Neural progenitor cell (in vitro differentiated cells): ENCODE measurements at places on chromosomes 11 and 22. TPM values are rescaled to one million over a fixed set of nuclear protein-coding genes. Genes with fewer than 3 reads are reported as not detected.

Gene NFAM1
- 0.19 and 0.40 TPM in 2 replicates for total RNA-seq

Gene CPT1B
- 33.9 and 49.6 TPM in 2 replicates for total RNA-seq

Gene PKP3
- 6.5 and 8.5 TPM in 2 replicates for total RNA-seq

Gene UBQLNL
- total RNA-seq = 0.19 and 0.90 TPM in 2 replicates

Gene MFRP
- not detected in 2 replicates for total RNA-seq

Gene CD3E
- total RNA-seq = not detected in 2 replicates

Gene RPS6KB2
- 23.7 and 51.3 TPM in 2 replicates for total RNA-seq

Gene CHRDL2
- total RNA-seq = 0.06 TPM in 1 of 2 replicates, not detected in the other

Gene OR4A16
- not detected in 2 replicates for total RNA-seq

Gene ADORA2A
- 0.51 and 5.8 TPM in 2 replicates for total RNA-seq

Gene CASP5
- not detected in 2 replicates for total RNA-seq

Gene ZP1
- not detected in 2 replicates for total RNA-seq

Gene SMTNL1
- 0.28 TPM in 1 of 2 replicates, not detected in the other for total RNA-seq

Gene SLC22A9
- not detected in 2 replicates for total RNA-seq

Gene IFTAP
- total RNA-seq = 63.5 and 112 TPM in 2 replicates

Gene IL18
- total RNA-seq = 1.5 TPM in 1 of 2 replicates, not detected in the other

Gene SNX32
- 1.4 and 3.0 TPM in 2 replicates for total RNA-seq

Gene CD3D
- not detected in 2 replicates for total RNA-seq

Gene ARHGAP32
- total RNA-seq = 14.7 and 21.4 TPM in 2 replicates

Gene SOX10
- total RNA-seq = 0.99 and 4.5 TPM in 2 replicates

Gene TUBA8
- 0.09 and 0.39 TPM in 2 replicates for total RNA-seq

Gene RTN4RL2
- total RNA-seq = 0.13 and 1.9 TPM in 2 replicates

Gene B3GAT1
- 11.0 and 20.7 TPM in 2 replicates for total RNA-seq

Gene SART1
- 8.6 and 39.5 TPM in 2 replicates for total RNA-seq

Gene CBX7
- total RNA-seq = 0.71 and 7.7 TPM in 2 replicates

Gene LRP5
- total RNA-seq = 7.3 and 24.0 TPM in 2 replicates

Gene SCARF2
- total RNA-seq = 0.22 and 3.9 TPM in 2 replicates

Gene EHBP1L1
- total RNA-seq = 4.7 and 5.1 TPM in 2 replicates

Gene UNC93B1
- 8.8 and 11.1 TPM in 2 replicates for total RNA-seq

Gene DRICH1
- not detected in 2 replicates for total RNA-seq

Gene ADAMTS8
- not detected in 2 replicates for total RNA-seq

Gene LUZP2
- 1.6 and 2.5 TPM in 2 replicates for total RNA-seq

Gene AGBL2
- total RNA-seq = 2.5 and 3.7 TPM in 2 replicates

Gene LGR4
- 219 and 274 TPM in 2 replicates for total RNA-seq

Gene C11orf42
- not detected in 2 replicates for total RNA-seq

Gene HORMAD2
- not detected in 2 replicates for total RNA-seq

Gene MRGPRF
- 0.56 and 3.5 TPM in 2 replicates for total RNA-seq

Gene PAMR1
- 209 and 285 TPM in 2 replicates for total RNA-seq

Gene SELENOM
- 7.4 and 13.9 TPM in 2 replicates for total RNA-seq

Gene LDLRAD3
- total RNA-seq = 35.6 and 46.6 TPM in 2 replicates

Gene PI4KA
- total RNA-seq = 24.4 and 43.3 TPM in 2 replicates

Gene OR9G1
- total RNA-seq = not detected in 2 replicates

Gene SPDYC
- not detected in 2 replicates for total RNA-seq

Gene MMP1
- not detected in 2 replicates for total RNA-seq

Gene MRGPRE
- not detected in 2 replicates for total RNA-seq

Gene FIBIN
- 0.09 TPM in 1 of 2 replicates, not detected in the other for total RNA-seq

Gene PLAAT2
- not detected in 2 replicates for total RNA-seq

Gene CCDC73
- total RNA-seq = not detected in 2 replicates

Gene MAP6
- total RNA-seq = 9.7 and 9.9 TPM in 2 replicates

Gene TMPRSS13
- 0.22 TPM in 1 of 2 replicates, not detected in the other for total RNA-seq

Gene TMEM179B
- 24.5 and 40.4 TPM in 2 replicates for total RNA-seq

Gene KCNA4
- total RNA-seq = 0.74 and 1.3 TPM in 2 replicates

Gene OR2AT4
- 0.22 TPM in 1 of 2 replicates, not detected in the other for total RNA-seq

Gene PANX2
- total RNA-seq = 0.88 and 1.9 TPM in 2 replicates

Gene CHCHD10
- total RNA-seq = 0.53 and 9.1 TPM in 2 replicates

Gene FBXO7
- total RNA-seq = 62.5 and 65.2 TPM in 2 replicates
